ENCODE measurements at places on chromosomes 13 and 19.
A peak's percentile ranks its signal among the peaks of the same experiment; 100 is the strongest.

DNA sequence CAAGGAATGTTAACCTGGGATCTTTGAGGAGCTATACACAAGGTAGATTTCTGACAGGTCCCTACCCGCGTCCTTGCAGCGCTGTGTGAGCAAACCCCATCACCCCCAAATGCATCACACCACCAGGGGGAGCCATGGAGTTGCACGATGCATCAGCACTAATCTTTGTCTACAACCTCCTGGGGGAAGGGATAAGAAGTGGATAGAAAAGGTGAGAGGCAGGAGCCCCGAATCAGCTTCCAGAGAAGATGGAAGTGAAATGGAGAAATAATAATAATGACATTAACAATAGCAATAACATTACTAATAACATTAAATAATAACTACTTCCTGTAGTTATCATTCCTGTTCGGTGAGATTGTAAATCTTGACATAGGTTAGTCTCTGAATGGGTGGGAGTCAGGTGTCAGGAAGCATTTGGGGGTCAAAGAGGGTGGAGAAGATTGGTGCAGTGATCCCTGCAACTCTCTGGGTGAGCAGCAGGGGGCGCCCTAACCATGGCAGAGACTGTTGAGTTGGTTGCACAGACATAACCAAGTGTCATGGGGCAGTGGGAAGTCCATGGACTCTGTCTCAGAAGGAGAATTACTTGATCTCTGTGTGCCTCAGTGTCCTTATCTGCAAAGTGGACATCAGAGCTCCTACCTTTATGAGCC is 16.5 kb downstream of the SIGLEC7 start:
- peak; percentile 50 for DNase-seq

DNA sequence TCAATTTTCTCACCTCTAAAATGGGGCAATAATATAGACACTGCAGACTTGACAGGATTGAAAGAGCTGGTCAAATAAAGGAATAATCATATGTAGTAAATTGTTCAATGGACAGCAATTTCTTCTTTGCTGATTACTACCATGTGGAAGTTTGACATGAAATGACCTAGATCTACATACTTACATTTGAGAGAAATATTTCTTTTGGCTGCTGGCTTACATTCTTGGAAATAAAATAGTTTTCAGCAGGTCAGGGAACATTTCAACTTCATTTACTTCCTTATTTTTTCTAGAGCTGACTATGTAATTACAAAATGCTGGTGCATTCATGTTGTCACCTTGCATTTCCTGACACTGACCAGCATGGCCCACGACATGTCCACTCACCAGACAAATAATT is 294.6 kb upstream of the MIR17HG start:
- DNase-seq: no peak

DNA sequence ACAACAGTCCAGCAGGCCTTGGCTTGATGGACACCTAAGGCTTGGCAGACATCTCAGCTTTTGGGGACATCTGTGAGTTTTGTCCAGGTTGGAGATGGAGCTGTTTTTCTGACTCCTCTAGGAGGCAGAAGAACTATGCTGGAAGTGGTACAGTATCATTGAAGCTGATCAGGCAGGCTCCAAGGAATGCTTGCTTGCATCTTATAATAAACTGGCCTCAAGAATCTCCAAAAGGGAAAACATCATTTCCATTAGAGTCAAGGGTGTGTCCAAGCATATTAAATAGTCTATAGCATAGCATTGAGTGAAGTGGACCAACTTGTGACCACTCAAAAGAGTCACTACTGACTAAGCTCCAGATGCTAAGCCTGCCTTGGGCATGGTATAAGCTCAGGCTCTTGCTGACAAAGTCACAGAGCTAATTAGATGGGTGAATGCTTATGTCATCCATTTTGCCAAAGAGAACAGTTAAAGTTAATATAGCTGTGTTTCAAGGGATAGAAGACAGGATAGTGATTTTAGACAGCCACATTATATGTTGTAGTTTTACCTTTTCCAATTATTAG is 216.0 kb downstream of the DNAJC15 start:
- DNase-seq: no peak

DNA sequence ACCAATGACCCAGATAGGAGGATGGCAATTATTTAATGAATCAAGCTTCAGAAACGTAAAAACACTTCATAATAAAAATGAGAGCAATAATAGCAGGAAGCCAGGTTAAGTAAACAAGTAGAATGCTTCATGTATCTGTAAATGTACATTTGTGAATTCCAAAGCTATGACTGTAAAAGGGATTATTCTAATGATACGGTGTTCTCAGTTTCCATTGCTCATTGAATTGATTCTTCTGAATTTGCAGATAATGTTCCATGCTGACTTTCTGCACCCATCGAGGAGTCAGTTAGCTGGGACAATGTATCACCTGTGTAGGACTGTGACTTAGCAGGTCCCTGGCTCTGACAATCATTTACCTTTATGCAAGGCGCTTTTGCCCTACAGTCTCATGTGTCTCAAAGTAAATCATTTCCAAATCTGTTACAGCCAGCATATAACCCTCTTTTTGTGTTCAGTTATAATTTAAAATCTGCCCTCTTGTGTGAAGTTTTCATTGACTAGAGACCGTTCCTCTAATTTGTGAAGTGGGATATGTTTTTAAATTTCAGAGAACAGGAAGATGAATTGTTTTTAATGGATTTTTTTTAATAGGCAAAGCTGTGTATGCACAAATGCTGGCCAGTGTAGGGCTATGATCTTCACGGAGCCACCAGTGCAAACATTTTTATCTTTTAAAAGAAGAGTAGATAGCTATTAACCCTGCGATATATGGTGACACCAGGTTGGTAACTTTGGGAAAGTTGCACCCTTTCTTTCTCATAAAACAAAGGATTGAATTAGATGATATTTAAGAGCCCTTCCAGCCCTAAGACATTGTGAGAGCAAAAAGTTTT is 267.1 kb downstream of the KLF5 start:
- no peak for DNase-seq

- no peak for DNase-seq
Observed at GRCh38 chr13:67119481-67119894, 110.6 kb downstream of the PCDH9 start.

- DNase-seq: no peak
Observed at GRCh38 chr13:29359181-29359580, 236.3 kb downstream of the SLC7A1 start.
